Hypothalamus (tissue), 51 donors: ENCODE measurements at places on chromosomes 12 and 14.

GRCh38 chr12:124768452-124769162, 95.1 kb downstream of the SCARB1 start:
- DNase-seq = no peak

DNA sequence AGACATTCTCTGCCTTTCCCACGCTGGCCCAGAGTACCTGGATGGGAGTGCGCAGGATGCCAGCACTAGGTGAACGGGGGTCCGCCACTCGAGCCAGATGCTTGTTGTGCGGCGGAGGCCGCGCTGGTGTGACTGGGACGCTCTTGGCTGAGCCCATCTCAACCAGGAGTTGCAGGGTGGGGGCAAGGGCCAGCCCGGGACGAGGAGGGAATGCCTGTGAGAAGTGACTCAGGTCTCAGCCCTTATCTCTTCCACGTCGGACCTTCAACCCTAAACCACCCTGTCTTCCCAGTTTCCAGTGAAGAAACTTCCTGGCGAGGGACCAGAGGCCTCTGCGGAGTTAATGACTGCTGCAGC, 312 bp downstream of the CDCA3 start:
- no peak for DNase-seq

GRCh38 chr12:76856018-76856644, 22.7 kb downstream of the CSRP2 start:
- DNase-seq = no peak

DNA sequence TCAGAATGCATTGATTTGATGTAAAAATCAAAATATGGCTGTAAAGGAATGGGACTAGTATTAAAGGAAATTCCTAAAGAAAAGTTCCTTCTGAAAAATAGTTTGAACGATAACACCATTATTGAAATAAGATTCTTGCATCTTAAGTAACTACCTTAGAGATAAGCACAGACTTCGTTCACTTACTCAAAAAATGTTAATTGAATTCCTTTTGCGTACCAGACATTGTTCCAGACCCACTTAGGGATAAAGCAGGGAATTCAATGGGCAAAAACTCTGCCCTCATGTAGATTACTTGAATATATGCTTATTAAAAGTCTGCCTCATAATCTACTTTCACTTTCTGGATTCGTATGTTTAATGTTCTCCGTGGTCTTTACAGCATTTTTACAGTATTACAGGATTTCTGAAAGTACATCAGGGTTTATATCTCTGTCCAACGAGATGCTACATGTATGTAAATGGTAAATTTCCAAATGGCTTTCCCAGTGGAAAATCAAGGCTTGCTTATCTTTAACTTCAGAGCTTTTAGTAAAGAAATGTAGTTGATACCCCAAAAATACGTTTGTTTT, 213.7 kb downstream of the GXYLT1 start:
- DNase-seq = no peak

DNA sequence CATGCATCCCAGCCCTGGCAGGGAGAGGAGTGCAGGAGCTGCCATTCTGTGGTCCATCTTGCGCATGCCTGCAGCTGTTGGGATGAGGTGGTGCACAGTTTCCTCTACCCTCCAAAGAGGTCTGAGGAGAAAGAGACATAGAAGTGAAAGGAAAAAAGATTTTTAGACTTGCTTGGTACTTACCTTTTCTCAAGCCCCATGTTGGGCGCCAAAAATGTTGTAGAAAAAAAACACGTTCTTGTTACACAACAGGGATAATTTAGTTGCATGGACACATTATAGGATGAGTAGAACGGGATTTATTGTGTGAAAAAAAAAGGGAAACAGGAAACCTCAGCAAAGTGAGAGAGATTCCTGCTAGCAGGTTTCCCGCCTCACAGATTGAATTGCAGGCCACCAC, 244.4 kb upstream of the GARIN2 start:
- no peak for DNase-seq

- DNase-seq = no peak
These were observed 126.3 kb upstream of the FGD4 start for GRCh38 chr12:32273063-32273522.

GRCh38 chr12:110941391-110941790, 21.0 kb upstream of the MYL2 start:
- DNase-seq = no peak

GRCh38 chr14:74438351-74438915, 12.4 kb upstream of the SYNDIG1L start:
- no peak for DNase-seq

- no peak for DNase-seq
These were observed 371 bp downstream of the CHD8 start for GRCh38 chr14:21455592-21455911.

DNA sequence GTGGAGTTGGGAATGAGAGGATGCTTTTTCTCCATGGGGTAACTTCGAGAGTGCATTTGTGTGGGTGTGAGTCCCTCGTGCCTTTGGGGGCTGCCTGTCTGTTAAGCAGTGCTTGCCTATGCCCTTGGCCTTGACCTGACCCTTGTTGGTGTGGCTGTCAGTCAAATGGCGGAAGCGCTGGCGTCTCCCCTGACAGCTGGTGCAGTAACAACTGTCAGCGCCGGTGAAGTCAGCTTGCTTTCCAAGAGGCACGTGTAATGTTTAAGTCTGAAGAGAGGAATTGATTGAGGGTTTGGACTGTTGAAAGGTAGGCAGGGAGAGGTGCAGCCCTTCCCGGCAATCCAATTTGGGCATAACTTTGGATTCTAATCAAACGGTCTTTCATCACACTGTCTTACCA, 211.3 kb downstream of the AACS start:
- no peak for DNase-seq

DNA sequence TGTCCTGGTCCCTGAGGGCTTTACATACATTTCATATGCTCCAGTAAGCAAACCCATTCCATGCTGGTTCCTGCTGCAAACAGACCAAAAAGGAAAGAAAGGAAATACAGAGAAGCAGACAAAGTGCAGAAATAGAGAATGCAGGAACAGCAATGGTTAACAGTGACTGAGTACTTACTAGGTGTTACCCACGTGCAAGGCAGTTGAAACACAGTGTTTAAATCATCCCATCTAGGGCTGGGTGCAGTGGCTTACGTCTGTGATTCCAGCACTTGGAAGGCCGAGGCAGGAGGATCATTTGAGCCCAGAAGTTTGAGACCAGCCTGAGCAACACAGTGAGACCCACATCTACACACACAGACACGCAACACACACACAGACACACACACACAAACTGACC, 21.2 kb upstream of the NINJ2 start:
- DNase-seq = no peak

DNA sequence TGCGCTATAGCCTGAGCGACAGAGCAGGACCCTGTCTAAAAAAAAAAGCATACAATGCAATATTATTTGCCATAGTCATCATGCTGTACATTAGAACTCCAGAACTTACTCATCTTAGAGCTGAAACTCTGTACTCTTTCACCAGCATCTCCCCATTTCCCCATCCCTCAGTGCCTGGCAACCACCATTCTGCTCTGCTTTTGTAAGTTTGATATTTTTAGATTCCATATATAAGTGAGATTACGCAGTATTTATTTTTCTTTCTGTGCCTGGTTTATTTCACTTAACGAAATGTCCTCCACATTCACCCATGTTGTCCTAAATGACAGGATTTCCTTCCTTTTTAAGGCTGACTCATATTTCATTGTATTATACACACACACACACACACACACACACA, 121.8 kb downstream of the BBS10 start:
- DNase-seq = no peak

- DNase-seq = no peak
These were observed 81.6 kb downstream of the TRAFD1 start for GRCh38 chr12:112206944-112207343.

DNA sequence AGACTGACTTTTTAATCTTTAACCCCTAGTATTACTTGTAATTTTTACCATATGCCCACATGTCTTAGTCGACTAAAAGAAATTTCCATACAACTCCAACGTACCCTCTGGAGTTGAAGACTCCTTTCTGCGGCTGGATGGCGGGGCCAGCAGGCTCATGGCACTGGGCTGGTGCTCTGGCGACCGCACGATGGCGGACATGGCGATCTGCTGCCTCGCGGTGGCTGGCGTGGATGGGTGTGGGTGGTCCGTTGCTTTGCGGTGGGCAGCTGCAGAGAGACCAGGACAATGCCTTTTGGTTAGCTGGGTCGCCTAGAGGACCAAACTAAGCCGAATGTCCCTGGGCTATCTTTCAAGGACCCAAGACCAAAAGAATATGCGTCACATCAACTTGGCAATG, 50.2 kb downstream of the PRKAB1 start:
- no peak for DNase-seq

DNA sequence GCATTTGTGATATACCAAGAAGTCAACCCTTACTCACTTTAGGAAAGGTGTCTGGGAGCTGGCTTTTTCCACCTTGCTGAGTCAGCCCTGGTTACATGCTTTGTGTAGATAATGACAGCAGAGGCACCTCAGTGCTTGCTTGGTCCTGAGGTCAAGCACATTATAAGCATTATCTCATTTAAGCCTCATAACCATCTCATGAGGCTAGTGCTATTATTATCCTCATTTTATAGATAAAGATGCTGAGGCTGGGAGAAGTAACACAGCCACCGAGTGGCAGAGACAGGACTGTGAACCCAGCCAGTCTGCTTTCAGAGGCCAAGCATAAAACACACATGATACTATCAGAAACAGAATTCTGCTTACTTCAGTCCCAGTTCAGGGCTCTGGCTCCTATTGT, 29.4 kb downstream of the MAX start:
- no peak for DNase-seq

DNA sequence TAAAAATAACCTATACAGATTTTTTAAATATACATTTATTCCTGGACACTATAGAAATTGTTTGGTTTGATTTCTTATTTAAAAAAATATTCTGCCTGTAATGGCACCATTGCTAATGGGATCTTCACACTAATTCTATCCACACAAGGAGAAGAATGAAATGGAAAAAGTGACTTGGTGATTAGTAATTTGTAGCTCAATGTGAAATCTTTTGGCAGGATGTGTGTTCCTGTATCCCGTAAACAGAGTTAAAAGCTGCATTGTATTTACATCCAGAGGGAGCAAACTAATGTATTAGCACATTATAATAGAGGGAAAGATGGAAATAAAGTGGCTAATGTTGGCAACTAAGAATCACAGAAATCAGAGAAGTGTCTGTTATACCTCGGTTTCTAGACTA, 1455.3 kb upstream of the FLRT2 start:
- DNase-seq = no peak

DNA sequence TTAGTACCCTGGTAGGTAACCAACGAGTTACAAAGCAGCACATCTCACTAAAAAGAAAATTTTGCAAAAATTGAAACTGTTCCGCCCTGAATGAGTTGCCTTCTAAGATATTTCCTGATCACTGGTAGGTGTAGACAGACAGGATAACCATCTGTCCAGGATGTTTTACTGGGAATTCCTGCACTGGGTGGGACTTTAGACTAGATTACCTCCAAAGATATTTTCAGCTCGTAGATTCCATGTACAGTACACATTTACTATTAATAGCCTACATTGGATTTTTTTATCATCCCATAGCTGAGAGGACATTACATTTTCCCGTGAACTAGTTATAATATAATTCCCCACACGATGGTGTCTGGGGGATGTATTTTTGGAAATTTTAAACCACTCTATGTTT, 139.6 kb downstream of the DYRK2 start:
- no peak for DNase-seq

DNA sequence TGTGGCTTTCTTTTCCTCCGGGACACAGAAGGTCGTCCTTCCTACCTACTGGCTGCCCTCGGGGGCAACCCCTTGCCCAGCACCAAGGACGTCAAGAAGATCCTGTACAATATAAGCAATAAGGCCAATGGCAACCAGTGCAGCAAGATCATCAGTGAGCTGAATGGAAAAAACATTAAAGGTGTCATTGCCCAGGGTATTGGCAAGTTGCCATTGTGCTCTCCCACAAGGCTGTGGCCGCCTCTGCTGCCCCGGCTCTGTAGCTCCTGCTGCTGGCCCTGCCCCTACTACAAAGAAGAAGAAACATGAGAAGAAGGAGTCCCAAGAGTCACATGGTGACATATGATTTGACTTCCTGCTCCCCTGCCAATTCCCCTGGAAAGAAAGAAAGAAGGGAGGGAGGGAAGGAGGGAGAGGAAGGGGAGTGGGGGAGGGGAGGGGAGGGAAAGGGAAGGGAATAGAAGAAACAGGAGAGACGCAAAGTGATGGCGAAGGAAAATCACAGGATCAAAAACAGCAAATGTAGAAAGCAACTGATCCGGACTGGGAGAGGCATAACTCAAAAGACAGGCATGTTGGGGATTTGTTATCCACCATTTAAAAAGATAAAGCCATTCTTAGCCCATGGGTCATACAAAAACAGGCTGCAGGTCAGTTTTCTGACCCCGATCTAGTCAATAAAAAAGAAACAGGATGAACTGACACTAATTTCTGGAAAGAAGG, 61.3 kb upstream of the RESF1 start:
- DNase-seq = no peak

- DNase-seq = no peak
These were observed 28.5 kb downstream of the PRIMA1 start for GRCh38 chr14:93759719-93760307.

- DNase-seq = no peak
These were observed 1.7 kb downstream of the ARHGAP9 start for GRCh38 chr12:57477710-57478681.

DNA sequence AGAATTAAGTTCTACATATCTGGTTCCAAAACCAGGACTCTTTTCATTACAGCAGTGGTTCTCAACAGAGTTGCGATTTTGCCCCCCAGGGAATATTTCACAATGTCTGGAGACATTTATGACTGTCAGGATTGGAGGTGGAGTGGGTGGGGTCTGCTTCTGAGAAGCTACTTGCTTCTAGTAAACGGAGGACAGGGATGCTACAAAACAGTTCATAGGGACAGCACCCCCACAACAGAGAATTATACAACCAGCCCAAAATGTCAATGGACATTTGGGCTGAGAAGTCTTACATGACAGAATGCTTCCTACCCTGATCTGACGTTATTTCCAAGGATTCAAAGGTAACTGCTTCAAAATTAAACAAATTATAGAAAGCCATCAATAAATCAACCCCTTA, 739 bp upstream of the SPATA7 start:
- no peak for DNase-seq

DNA sequence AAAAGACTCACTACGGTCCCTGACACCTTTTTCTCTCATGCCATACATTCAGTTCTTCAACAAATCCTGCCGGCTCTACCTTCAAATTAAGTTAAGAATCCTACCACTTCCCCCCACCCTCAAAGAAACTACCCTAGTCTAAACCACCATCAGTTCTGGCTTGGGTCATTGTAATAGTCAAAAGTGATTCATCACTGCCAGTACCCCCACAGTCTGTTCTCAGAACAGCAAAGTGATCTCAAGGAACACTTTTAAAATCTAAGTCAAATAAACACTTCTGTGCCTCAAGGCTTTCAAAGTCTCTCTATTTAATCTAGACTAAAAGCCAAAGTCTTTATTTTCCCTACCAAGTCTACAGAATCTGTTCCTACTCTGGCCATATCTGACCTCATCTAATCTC, 12.0 kb upstream of the FAM234B start:
- DNase-seq = no peak

DNA sequence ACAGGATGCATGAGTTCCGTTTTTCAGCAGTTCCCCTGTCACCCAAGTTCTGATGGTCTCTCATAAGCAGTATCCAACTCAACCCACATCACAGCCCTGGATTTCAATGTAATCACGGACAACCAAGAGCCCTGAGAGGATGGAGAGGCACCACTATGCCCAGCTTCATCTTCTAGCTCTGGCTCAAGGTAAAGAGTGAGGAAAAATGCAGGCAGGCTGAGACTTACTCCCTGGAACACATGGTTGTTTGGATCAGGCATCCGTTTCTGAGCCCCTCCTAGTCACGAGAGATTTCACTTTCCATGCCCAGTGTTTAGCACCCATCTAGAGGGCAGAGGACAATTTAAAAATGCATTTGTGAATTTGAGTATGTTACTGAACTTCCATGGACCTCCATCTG, 45.0 kb downstream of the ANO2 start:
- DNase-seq = no peak

- DNase-seq = no peak
These were observed 11.3 kb upstream of the SCFD1 start for GRCh38 chr14:30610787-30611343.
